ENCODE measurements at places on chromosomes 16 and 17.

DNA sequence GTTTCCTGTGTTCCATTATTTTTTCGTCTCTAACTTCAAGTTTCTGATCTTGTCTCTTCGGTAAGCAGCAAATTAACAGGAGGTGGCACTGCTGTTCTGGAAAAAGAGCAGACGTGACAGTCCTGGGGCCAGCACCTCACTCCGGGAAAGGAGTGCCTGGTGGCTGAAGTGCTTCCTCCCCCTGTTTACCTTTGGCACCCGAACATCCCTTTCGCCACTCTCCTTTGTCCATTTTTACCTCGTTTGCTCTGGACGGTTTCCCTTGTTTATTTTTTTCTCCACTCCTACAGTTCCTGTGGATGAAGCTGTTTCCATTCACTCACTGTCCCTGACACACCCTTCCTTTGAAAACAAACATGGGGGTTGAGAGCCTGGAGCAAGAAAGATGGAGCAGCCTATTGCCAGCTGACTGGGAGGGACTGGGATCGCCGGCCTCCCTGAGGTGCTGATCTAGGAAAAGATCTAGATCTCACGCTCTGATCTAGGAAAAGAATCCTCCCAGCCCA is 12.6 kb downstream of the SAP30BP start:
- no peak for DNase-seq

- peak; percentile 38 for DNase-seq
Measured at GRCh38 chr16:15765880-15766279, 90.9 kb downstream of the MYH11 start.

- DNase-seq, result no peak
Measured at GRCh38 chr17:81726004-81726403, 13.9 kb downstream of the SLC25A10 start.

DNA sequence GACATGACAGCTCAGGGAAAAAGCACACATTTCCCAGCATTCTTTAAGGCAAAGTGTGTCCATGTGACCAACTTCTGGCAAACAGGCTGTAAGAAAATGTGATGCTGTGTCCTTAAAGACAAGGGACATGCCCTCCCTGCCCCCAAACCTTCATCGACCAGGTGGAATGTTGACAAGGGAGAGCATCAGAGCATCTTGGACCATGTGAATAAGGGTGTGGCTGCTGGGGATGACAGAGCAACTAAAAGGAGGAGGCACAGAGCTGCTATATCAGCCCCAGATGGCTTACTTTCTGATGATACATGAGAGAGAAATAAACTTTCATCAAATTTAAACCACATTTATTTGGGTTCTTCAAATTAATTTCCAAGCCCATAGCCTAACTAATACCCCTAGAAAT is 2.2 kb upstream of the ZNF23 start:
- DNase-seq, result no peak

- no peak for DNase-seq
Measured at GRCh38 chr16:22292320-22292719, 4.9 kb upstream of the POLR3E start.

All from foreskin melanocyte (primary cell).